Lung microvascular endothelial cell (primary cell): ENCODE measurements at places on chromosomes 13 and 19. TPM values are rescaled to one million over a fixed set of nuclear protein-coding genes. Genes with fewer than 3 reads are reported as not detected.

DNA sequence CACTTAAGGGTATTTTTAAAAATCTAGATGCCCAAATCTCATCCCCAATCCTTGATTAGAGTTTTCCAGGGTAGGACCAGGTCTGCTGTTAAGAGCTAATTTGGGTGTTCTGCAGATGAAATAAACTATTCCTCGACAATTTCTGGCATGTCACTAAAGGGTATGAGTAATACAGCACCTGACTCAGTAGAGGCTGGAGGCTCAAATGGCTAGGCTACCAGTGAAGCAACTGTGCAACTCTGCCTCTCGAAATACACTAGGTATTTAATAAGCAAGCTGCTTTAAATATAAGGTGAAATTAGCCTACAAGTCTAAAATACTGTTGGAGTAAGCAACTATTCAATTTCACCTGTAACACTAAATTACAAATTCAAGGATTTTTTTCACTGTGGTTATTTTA lies 1.5 kb downstream of the RNF6 start:
- peak; percentile 12 for DNase-seq

- DNase-seq, result no peak
Observed at GRCh38 chr13:99698816-99699099, 197.5 kb downstream of the TM9SF2 start.

GRCh38 chr19:27971071-27971470 lies 1241.9 kb downstream of the UQCRFS1 start:
- no peak for DNase-seq

DNA sequence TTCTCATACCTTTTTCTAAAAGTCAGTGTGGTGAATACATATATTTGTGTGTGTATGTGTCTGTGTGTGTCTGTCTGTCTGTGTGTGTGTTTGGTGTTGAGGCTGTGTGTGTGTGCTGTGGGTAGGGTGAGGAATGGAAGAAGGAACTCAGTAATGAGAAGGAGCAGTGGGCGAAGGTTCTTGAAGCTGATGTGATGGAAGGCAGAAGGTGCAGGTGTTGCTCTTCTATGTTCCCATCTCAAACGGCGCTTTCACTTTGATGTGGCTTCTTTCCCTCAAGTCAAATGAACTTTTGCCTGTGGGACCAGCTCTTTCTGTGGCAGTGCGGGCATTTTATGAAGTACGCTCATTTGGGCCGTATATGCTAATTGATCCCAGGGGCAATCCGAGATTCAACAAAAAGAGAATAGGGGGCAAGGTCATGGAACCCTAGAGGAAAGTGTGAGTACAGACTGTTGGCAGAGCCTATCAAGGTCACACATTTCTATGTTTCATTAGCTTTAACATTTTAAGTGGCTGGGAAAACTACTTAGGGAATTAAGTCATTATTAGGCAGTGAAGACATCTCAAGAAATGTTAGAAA lies 15.2 kb downstream of the BIVM start:
- DNase-seq, result no peak

- peak; percentile 86 for DNase-seq
Observed at GRCh38 chr19:56637976-56638555, 4.9 kb upstream of the SMIM17 start.

DNA sequence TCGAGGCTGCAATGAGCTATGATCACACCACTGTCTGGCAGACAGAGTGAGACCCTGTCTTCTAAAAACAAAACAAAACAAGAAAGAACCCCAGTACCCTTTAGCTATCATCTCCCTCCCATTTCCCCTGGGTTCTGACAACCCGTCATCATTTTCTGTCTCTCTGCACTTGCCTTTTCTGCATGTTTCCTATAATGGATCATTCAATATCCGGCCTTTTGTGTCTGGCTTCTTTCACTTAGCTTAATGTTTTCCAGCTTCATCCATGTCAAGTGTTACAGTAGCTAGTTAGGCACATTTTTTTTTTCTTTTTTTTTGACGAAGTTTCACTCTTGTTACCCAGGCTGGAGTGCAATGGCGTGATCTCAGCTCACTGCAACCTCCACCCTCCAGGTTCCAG lies 16.5 kb downstream of the AP2S1 start:
- DNase-seq, result no peak

GRCh38 chr13:108049211-108049610 lies 166.1 kb downstream of the LIG4 start:
- no peak for DNase-seq

DNA sequence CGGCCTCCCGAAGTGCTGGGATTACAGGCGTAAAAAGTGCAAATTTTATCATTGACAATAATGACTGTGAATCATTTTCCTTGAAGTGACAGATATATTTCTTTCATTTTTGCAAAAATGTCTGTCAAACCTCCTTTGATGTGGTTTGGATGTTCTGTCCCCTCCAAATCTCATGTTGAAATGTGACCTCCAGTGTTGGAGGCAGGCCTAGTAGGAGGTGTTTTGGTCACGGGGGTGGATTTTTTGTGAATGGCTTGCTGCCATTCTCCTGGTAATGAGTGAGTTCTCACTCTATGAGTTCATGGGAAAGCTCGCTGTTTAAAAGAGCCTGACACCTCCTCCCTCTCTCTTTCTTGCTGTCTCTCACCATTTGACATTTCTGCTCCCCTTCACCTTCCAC lies 5.5 kb upstream of the SLC1A6 start:
- DNase-seq, result no peak

GRCh38 chr13:36801035-36801434 lies 18.0 kb upstream of the RFXAP start:
- DNase-seq, result no peak

GRCh38 chr13:99392470-99393135 lies 85.4 kb upstream of the GPR183 start:
- peak; percentile 27 for DNase-seq

DNA sequence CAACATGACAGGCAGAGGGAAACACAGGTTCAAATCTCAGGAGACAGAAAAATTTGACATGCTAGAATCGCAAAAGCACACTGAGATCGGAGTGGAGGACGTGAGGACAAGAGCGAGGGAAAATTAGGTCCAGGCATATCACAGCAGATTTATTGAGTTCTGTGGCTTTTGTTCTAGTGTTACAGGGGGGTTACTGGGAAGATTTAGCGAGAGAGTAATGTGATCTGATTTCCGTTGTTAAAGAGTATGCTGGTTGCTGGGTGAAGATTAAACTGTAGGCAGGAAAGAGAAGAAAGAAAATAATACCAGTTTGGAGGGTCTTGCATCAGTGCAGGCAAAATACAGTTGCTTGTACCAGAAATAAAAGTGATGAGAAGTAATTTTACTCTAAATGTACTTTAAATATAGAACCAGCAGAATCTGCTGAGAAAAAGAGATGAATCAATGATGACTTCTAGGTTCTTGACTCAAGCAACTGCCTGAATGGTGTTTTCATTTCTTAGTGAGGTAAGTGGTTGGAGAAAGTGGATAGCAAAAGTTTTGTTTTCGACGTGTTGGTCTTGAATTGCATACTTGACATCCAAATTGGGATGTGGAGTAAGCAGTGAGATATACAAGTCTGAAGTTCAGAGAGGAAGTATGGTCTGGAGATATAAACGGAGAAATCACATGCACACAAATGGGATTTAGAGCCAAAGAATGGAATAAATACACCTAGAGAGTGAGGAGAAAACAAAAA lies 35.7 kb downstream of the UFM1 start:
- no peak for DNase-seq

GRCh38 chr13:97182111-97182890 lies 39.8 kb upstream of the MBNL2 start:
- DNase-seq, result no peak

DNA sequence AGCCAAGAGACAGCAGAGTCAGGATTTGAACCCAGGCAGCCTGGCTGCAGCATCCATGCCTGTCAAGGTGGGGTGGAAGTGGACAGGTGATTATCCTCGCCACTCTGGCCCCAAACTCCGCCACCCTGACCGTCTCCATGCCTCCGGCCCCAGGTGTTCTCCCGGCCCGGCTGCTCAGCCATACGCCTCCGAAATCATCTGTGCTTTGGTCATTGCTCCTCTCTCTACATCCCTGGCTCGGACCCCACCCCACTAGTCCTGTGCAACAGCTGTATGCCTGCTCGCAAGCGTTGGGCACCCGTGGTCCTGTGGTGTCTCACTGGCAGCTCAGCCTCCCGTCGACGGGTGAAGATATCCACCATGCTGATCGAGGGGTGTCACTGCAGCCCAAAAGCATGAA lies 3.9 kb downstream of the DAND5 start:
- DNase-seq, result no peak

- DNase-seq, result no peak
Observed at GRCh38 chr13:77784515-77784914, 87.0 kb downstream of the SLAIN1 start.

GRCh38 chr19:32676186-32676894 lies 692 bp downstream of the RGS9BP start:
- DNase-seq, result peak; percentile 37

- no peak for DNase-seq
Observed at GRCh38 chr19:55673465-55673864, 1.6 kb upstream of the EPN1 start.

DNA sequence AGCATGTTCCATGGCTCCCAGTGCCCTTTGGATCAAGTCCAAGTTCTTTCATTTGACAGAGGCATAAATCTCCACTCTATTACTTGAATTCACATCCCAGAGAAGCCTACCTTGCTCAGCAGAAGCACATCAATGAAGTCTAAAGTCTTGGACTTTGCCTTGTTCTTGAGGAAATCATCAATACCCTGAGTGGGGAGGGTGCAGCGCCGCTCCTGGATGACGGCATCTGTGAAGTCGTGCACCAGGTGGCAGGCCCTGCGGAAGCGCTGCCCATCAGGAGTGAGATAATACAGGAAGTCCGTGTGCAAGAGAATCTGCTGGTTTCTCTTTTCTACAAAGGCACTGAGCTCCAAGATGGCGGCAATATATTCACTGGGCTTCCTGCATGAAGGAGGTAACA lies 10.6 kb downstream of the CYP4F11 start:
- no peak for DNase-seq

GRCh38 chr13:66700117-66700601 lies 530.0 kb downstream of the PCDH9 start:
- DNase-seq, result no peak

SERPINE3 gene
- not detected in 2 replicates for total RNA-seq

SIAH3 gene
- total RNA-seq, result under 0.01 TPM in 1 of 2 replicates, not detected in the other

OR4F17 gene
- total RNA-seq, result not detected in 2 replicates

NDFIP2 gene
- total RNA-seq, result 16.3 and 22.2 TPM in 2 replicates

CGB1 gene
- total RNA-seq, result not detected in 2 replicates

ZNF57 gene
- 2.4 and 3.4 TPM in 2 replicates for total RNA-seq

TJP3 gene
- total RNA-seq, result not detected in 2 replicates

ZNF491 gene
- 0.65 and 1.4 TPM in 2 replicates for total RNA-seq

CCDC70 gene
- not detected in 2 replicates for total RNA-seq

HRC gene
- total RNA-seq, result not detected in 2 replicates

LRRC63 gene
- total RNA-seq, result under 0.01 TPM in 2 replicates
